ENCODE measurements at places on chromosomes 12 and 14.

- DNase-seq: no peak
Observed at GRCh38 chr12:68972595-68972994, 39.6 kb upstream of the CPM start.

DNA sequence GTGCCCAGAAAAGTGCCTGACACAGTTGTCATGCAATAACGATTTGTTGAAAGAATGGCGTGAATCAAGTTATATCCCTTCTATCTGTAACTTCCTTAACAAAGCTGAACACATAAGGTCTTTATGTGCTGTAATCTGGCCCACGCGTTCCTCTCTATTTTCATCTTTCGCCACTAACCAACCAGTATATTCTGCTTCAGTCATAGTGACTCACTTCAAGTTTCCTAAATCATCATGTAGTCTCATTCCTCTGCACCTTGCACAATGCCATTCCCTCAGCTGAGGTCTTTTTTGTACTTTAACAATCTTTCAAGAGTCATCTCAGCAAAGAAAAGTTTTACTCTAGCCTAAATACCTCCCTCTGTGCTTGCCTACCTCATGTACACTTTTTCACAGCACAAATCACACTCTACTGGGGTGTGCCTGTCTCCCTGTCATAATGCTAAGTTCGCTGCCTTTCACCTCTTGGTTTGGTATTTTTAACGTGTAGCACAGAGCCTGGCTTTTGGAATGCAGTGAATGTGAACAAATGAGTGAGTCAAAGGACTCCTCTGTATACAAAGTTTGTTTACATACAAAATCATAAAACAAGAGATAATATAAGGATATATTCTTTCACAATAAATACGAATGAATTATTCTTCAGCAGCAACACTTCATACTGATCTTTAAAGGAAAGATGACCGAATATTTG is 2.9 kb upstream of the CMAS start:
- DNase-seq: no peak

- no peak for DNase-seq
Observed at GRCh38 chr14:101556566-101557320, 4.6 kb upstream of the DIO3 start.

DNA sequence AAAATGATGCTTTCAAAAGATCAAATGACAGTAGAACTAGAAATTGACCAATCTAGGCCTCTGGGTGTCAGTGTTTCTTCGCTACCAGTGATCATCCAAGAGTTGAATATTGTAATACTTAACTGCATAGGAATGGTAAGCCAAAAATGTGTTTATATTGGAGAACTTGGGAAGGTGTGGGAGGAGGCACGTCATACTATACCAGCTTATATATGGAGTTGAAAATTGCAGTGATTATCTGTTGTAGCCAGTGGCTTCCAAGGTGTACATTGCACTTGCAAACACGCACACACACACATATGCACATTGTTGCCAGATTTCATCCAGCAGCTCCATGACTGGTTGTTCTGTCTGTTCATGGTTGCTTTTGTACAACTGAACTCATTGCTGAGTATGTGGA is 36.1 kb downstream of the EID3 start:
- no peak for DNase-seq

DNA sequence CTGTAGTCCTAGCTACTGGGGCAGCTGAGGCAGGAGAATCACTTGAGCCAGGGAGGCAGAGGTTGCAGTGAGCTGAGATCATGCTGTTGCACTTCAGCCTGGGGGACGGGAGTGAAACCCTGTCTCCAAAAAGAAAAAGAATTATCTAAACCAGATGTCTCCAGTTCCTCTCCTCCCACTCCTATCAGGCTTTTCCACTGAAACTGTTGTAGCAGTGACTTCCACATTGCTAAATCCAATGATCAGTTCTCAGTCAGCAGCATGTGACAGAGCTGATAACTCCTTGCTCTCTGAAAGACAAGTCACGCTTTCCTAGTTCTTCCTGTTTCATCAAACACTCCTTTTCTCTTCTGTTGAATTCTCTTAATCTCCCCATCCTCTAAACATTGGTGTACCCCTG is 8.6 kb downstream of the SLC38A6 start:
- DNase-seq: no peak

DNA sequence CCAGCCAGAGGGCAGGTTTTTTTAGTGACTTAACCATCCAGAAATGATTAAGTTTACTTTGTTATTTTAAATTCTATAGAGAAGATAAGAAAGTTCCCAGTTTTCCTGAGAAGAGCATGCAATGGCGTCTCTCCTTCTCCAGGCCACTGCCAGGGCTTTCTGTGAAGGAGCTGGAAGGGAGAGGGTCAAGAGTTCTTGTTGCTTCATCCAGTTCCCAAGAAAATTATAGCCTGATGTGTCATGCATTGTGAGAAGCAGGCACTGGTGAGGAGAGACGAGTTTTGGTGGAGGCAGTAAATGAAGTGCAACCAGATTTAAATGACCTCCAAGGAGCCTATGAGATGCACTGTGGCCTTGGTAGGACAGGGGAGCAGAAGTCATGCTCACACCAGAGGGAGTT is 14.2 kb downstream of the ELK3 start:
- DNase-seq: no peak

- DNase-seq: no peak
Observed at GRCh38 chr14:53872681-53873089, 83.9 kb downstream of the BMP4 start.

- no peak for DNase-seq
Observed at GRCh38 chr12:108107293-108107692, 21.8 kb upstream of the WSCD2 start.

DNA sequence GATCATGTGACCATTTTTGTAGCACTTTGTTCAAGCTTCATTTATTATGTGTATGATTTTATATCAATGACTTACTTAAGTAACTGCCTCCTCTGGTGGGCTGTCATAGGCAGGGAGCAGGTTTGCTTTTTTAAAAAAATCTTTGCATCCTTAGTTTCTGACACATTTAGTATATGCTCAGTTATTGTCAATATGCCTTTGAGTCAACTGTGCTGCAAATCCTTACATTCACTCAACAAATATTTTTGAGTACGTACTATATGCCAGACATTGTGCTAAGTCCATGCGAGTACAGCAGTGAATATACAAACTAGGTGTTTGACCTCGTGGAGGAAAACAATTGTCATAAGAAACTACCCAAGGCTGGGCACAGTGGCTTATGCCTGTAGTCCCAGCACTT is 4.4 kb upstream of the ANAPC5 start:
- no peak for DNase-seq

- DNase-seq: no peak
Observed at GRCh38 chr12:32864731-32865130, 31.8 kb downstream of the PKP2 start.

- no peak for DNase-seq
Observed at GRCh38 chr12:14562279-14562678, 5.4 kb downstream of the PLBD1 start.

- DNase-seq: no peak
Observed at GRCh38 chr14:105102361-105102870, 37.2 kb upstream of the GPR132 start.

GRCh38 chr12:118059341-118060191 is 1.4 kb downstream of the WSB2 start:
- DNase-seq: peak; percentile 25

- DNase-seq: no peak
Observed at GRCh38 chr12:130601327-130601726, 114.8 kb downstream of the RIMBP2 start.

- no peak for DNase-seq
Observed at GRCh38 chr12:128729628-128730121, 94.1 kb downstream of the SLC15A4 start.

DNA sequence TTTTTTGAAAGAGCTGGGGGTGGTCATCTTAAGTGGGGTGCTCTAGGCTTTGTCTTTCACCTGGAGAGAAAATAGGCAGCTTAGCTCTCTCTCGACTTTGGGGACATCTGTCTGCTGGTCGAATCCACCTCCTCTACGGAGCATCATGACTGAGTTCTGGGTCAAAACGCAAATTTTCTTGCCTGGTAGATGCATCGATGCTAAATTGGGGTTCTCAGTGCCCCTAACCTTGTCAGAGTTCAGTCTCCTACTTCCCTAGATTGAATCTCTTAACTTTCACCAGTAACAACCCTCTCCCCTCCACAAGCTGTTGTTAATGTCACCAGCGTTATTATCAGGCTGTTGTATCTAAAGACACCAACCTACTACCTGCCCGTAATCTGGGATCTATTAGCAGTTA is 682 bp downstream of the FLRT2 start:
- DNase-seq: no peak

DNA sequence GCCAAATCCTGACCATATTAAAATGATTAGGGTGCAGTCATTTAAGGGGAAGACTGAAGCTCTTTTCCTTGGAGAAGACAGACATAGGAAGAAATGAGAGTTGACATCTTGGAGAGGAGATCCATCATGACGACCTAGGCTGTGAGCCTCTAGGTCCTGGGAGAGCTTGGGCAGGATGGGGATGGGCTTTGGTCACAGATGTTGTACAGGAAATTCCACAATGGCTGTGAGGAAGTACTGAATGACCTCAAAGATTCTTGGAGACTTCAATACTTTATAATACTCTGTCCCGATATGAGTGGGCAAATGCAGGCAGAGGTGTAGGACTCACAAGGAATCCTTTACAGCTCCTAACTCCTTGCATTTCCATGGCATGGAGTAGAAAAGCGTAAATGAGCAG is 204.9 kb upstream of the FRMD6 start:
- DNase-seq: no peak

GRCh38 chr14:101075025-101075800 is 171.7 kb upstream of the RTL1 start:
- DNase-seq: peak; percentile 66

DNA sequence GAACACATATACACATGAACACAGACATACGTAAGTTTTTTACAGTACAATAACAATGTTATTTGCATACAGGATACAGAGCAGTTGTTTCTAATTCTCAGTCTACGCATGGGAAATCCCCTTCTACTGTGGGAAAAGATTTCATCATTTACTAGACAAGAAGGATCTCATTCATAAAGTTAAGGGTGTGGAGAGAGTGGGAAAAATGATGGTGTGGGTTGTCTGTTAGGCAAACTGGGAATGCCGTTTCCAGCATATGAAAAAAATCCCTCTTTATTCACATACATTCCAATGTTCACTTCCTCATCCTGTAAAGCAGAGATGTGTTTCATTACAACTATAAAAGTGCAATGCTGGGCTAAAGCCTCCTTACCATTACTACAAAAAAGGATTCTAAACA is 120.9 kb downstream of the SINHCAF start:
- DNase-seq: peak; percentile 45

- DNase-seq: no peak
Observed at GRCh38 chr14:28468191-28469151, 298.1 kb upstream of the FOXG1 start.

DNA sequence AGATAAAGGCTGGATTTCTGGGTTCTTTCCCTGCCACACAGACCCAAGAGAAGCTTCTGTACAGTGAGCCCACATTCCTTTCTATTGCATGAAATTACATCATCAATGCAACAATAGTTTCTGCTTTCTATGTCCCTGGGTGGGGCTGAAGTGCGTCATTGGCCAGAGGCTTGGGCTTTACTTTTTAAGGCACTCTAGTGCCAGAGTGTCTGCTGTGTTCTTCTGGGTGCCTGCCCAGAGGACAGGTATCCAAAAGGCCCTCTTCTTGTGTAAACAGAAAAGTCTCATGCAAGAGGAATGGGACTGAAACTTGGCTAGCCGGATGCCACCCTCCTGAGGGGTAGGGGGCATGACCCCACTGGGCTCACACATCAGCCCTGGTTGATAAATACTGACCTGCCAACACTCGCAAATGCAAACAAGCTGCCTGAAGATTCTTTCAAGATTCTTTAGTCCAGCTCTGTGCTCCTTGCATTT is 5.9 kb downstream of the KRT86 start:
- DNase-seq: no peak

- no peak for DNase-seq
Observed at GRCh38 chr14:51147183-51147582, 52.3 kb upstream of the TRIM9 start.

DNA sequence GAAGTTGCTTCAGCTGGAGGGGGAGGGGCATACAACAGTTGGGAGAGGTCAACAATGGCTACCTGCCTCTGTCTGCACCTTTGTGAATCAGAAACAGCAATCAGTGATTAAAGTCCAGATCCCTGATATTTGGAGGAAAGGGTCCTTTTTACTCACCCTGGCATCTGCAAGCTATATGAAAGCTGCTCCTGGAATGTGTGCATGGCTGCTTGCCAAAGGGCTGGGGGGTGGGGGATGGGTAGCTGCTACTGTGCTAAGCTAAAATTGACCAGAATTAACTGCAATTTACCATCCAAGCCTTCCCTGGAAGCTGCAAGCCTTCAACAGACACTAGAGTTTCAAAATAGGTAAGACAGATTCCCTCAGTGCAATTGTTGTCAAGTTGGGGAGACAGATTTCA is 13.5 kb upstream of the GTF2A1 start:
- DNase-seq: no peak

DNA sequence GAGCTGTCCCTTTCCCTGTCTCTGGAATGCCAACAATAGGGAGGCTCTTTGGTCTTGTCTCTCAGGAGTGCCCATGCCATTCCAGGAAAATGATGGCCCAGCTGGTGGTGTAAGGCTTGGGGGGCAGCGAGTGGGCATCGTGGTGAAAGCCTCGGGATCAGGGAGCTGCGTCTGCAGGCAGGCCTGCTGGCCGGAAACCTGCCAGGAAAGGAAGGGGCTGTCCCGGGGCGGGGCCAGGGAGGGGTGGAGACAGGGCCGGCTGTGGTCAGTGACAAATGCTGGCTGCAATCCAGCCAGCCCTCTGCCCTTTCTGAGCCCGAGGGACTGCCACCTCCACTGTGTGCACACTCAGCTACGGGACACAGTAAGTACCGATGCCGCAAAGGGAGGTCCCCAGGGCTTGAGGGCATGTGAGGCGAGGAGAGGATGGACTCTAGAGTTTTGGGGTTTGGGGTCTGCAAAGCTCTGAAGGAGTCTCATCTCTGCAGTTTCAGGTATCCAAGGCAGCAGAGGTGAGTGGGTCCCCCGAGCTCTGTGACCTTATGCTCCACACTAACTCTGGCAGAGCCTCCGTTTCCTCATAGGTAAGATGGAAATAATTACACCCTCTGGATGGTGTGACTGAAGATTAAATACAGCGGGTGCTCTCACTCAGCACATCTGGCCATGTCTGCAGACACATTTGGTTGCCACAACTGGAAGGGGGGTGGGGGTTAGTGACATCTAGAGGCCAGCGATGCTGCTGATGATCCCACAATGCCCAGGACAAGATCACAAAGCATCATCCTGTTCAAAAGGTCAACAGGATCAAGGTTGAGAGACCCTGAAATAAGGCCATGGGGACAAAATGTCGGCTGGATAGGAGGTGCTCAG is at the start of gene SERPINA5:
Gene SERPINA5, plus strand, starts transcription at position 300 of the 873 bp plus-strand sequence. CDS start 5,937 bp downstream, outside the sequence.
- DNase-seq: no peak

DNA sequence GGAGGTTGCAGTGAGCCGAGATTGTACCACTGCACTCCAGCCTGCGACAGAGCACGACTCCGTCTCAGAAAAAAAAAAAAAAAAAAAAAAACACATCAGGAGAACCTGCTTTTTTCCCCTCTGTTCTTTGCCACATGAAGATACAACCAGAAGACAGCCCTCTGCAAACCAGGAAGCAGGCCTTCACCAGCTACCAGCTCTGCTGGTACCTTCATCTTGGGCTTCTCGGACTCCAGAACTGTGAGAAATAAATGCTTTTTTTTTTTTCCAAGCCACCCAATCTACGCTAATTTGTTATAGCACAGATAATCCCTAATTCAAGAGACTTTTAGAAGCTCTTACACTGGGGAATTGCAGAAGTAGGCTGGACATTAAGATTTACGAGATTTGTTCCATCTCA is 121.2 kb downstream of the GARIN6 start:
- no peak for DNase-seq

Data from GM20000 (cell line).